ENCODE measurements at places on chromosomes 1 and 21.

- DNase-seq, result no peak
Observed at GRCh38 chr1:50095716-50096115, 13.0 kb upstream of the ELAVL4 start.

DNA sequence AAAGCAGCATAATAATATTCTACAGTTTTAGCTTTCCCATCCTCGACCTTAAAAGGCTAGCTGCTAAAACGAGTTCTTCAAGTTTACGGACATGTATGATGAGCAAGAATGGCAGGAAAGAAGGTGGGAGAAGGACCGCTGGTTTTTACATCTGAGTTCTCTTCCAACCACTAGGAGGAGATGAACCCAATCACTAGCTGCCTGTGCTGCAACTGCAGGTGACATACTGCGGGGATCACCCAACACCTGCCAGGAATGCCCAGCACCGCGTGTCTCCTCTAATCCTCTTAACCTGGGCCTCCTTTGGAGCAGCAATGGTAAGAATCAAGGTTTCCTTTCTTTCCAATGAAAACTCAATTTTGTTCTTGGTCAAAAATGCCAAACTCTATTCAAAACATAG is 23.5 kb downstream of the TOR3A start:
- DNase-seq, result no peak

DNA sequence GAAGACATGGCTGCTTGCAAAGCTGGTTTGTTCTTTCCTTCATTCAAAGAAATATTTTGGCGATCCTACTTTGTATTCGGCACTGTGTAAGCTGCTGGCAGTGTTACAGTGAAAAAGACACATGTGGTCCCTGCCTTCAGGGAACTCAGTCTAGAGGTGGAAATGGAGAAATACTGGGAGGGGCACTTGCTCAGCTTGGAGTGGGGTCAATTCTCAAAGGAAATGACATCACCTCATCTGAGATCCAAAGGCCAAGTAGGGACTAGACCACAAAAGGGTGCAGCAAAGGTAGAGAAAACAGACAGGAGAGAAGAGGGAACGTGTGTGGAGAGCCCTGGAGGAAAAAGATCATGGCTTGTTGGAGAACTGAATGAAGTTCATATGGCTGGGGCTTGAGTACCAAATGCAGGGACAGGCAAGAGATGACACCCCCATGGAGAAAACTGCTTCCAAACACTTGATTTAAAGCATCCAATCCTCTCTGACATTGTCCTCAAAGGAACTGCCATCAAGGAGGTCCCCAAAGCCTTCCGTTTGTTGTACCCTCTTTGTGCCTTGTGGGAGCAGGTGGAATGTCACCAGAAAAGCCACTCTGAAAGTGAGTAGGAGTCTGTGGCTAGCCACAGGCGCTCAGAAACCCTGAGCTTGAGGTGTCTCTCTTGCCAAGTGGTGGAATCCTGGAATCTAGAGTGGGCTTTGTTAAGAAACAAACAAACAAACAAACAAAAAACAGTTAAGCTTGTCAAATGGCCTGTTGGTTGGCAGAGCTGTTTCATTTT is 48.3 kb upstream of the TDRD10 start:
- DNase-seq, result no peak

DNA sequence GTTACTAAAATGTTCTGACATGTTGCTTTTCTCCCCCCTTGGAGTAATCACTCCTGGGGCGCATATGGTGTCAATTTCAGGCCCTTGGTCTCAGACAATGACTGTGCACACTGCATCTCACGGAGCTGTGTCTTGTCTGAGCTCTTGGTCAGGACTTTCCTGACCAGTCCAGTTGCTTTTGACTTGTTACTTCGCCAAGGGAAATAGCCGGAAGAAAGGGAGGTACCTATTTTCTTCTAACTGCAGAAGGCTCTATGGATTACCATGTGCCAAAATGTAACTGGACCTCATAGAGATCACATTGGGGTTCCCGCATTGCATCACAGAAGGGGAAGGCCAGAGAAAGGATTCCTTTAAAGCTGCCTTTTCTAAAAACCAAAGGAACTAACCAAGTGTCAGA is 68.6 kb downstream of the SPAG17 start:
- no peak for DNase-seq

DNA sequence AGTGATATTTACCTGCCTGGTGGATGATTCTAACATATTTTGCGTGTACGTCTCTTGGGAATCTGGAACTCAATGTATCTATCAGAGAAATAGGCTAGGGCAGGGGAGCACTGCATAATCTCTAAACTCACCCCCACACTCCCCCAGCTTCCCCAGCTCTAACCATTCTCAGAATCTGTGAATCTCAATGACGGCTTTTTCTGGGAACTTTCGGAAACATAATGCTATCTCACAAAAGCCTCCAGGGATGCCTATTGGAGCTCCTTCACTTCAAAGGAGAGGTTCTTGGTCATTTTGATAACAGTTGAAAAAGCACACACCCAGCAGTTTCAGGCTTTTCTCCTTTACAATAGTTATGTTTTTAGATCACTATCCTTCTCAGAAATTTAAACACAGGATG is 113.8 kb upstream of the MAGI3 start:
- no peak for DNase-seq

DNA sequence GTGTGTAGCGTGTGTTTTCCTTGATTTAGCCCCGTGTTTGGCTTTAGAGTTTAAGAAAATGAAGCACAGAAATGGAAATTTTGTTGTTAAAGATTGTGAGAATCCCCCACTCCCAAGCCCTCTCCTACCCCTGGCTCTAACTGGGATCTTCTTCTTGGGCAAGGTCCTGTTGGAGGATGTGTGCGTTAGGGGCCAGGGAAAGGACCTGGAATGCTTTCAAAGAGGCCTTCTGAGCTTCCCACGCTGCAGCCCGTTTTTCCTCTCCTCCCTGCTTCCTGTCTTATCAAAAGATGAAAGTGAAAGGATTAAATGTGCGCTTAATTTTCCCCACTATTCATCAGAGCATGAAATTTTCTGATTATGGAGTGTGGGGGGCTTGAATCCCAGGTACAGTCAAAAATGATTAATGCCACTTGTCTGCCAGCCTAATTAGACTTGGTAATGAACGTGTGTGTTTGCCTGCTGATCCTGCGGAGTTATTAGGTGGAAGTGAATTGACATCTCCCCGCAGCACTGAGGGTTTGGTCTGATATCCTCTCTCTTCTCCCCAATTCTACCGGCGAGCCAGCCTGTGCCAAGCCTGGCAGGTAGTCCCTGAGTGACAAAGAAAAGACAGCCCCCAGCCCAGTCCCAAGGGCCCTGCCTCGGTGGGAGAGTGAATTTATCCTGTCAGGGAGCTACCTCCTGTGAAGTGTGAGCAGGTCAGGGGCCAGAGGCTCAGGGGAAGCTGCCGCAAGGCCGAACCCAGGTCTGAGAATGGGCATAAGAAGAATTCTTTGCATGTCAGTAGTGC is 4.9 kb downstream of the RASSF5 start:
- no peak for DNase-seq

GRCh38 chr1:166695115-166695514 is 144.2 kb upstream of the POGK start:
- no peak for DNase-seq

GRCh38 chr1:53395671-53396215 is 63.5 kb upstream of the DMRTB1 start:
- no peak for DNase-seq

- DNase-seq, result no peak
Observed at GRCh38 chr1:48738356-48738755, 38.3 kb downstream of the BEND5 start.

- no peak for DNase-seq
Observed at GRCh38 chr1:212612041-212612961, 3.7 kb downstream of the ATF3 start.

Measured in T-cell (primary cell).